Stimulated activated CD8-positive, alpha-beta memory T cell treated with anti-CD3 and anti-CD28 coated beads, Interleukin-7, amount 100 ng/mL, for 24 hours (primary cell): ENCODE measurements at places on chromosomes 12 and 14.

- no peak for DNase-seq
Measured at GRCh38 chr12:97164936-97165335, 257.9 kb downstream of the NEDD1 start.

DNA sequence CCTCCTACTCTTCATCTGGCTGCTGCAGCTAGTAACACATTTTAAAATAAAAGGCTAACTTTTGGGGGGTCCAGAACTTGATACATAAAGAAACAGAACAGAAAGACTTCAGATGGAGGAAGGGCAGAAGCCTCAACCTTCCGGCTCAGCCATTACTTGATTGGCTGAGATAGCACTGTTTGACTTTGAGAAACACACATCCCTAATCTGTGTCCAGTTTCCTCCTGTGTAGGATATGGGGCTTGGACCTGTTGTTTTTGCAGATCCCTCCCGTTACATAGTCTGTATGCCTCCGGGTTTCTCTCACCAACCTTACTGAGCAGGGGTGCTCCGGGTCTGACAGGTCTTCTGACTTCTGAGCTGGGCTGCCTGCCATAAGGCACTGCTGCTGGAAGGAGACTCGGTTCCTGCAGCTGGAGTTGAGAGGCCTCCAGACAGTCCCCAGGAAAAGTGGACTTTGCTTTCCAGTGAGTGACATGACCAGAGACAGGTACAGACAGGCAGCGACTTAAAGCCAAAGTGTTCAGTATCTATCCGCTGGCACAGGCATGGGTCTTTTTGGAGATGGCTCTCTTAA is 8.3 kb upstream of the ZNF641 start:
- no peak for DNase-seq

- DNase-seq, result no peak
Measured at GRCh38 chr12:129961856-129962255, 58.0 kb upstream of the TMEM132D start.

DNA sequence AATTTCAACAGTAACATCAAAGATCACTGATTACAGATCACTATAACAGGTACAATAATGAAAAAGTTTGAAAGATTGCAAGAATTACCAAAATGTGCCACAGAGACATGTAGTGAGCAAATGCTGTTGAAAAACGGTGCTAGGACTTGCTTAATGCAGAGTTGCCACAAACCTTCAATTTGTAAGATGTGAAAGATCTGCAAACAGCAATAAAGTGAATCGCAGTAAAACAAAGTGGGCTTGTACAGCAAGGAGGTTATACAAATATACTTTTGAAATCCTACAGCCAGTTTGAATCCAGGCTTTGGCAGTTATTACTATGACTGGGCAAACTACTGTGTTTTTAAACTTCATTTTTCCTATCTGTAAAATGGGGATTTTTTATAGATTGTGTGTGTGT is 1.0 kb upstream of the PLEKHA5 start:
- no peak for DNase-seq

DNA sequence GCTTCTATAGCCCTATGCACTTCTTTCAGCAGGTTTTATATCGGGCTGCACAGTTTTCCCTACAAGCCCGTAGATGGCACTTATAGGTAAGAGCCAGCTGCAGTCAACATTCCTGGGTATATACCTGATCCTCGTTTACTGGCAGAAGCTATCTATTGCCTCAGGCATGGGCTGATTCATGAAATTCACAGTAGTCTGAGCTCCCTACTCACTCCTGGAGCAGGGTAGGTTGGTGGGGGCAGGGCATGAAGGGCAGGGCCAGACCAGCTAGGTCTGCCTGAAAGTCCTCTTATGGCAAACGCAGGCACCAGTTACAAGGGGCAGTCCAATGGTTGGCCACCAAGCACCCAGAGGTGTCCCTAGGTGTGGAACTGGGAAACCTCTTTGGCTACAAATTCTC is 345.8 kb downstream of the RPS29 start:
- DNase-seq, result no peak

DNA sequence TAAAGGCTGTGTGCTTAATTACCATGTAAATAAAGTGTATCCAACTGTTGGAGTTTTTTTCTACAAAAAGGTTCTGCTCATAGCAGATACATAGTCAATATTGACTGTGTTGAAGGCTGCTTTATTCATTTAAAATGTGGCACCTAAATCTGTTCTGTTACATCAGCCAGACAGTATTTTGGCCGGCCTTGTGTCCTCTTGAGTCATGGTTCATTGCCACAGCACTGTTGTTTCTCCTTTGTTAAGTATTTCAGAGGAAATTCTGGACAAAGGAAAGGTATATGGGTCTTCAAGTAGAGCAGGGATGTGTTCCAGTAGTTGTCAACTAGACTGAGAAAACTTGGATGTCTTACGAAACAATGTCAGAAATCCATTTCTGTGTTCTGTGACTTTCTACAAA is 95.5 kb downstream of the SLC38A6 start:
- no peak for DNase-seq

- peak; percentile 98 for DNase-seq
Measured at GRCh38 chr12:48716493-48717251, at the start of gene CCNT1. CCNT1 (minus strand) TSS chr12:48716707; CDS start chr12:48716675, 32 bp downstream.

GRCh38 chr12:31119192-31119802 is 45.6 kb downstream of the DDX11 start:
- no peak for DNase-seq

- no peak for DNase-seq
Measured at GRCh38 chr12:21505888-21506287, 4.3 kb downstream of the GOLT1B start.

- DNase-seq, result no peak
Measured at GRCh38 chr14:25041898-25042297, 8.0 kb downstream of the STXBP6 start.

DNA sequence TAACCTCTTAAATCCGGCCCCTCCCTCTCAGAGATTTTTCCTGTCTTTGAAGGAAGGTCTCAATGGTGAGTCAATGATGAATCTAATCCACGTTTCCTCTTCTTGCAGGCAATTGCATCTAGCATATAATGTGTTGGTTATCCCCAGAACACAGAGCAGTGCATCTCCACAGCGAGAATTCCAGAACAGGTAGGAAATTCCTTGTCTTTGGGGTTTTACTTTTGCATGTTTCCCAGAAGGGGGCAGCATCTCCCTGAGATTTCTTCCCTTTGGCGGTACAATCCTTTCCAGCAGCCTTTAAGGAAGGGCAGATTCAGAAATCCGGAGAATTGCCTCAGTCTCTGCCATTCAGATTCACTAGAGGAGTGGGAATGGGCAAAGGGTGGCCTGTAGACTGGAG is 128.0 kb downstream of the KCNA5 start:
- no peak for DNase-seq

GRCh38 chr12:106170285-106170684 is 31.5 kb upstream of the NUAK1 start:
- no peak for DNase-seq

DNA sequence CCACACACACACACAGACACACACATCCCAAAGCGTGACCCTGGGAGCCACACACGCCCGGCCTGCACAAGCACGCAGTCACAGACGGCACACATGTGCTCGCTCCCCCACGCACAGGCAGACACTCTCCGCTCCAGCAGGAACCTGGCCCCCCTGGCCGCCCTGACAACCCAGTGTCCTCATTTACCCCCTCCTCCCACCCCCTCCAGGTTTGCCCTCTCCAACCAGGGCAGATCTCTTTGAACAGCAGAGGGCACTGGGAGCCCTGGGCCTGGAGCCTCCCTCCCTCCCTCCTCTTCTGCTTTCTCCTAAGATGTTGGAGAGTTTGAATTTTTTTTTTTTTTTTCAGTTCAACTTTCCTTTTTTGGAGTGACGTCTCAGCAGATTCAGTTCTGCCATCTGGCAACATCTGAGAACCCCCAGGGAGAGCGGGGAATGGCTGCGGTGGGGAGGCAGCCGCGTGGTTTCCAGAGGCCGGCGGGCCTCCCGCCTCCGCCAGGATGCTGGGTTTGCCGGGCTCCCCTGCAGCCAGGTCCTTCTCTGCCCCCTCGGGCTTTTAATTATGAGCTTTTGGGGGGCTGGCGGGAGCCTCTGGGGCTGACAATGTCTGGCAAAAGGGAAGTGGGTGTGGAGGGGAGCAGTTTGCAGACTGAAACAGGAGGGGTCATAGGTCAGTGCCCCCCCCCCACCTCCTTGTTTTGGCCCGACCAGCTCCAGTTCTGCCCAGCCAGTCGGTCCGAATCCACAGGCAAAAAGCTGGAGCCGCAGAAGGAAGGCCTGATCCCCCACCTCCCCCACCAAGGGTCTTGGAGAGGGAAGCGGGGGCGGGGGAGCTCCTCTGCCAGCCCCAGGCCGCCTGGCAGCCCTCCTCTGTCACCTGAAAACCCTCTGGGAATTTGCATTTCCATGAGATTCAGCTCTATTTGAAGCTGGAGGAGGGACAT is 1.3 kb upstream of the NCOR2 start:
- no peak for DNase-seq

- no peak for DNase-seq
Measured at GRCh38 chr12:89359615-89360014, 7.3 kb upstream of the DUSP6 start.

DNA sequence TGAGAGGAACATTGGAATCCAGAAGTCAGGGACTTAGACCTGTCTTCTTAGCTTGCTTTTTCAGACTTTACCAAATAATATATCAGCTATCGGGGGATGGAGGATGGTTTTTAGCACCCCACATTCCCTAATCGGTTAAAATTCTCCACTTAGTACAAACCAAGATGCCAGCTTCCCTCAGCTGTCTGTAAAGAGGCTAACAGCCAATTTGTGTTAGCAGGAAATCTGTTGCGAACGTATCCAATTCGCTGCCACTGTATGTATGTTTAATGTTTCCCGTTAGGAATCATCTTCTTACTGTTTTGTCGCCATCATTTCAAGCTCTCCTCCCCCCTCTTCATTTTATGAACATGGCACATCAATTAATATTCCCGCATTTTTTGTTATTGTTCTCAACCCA is 289.0 kb downstream of the BCL11B start:
- no peak for DNase-seq

GRCh38 chr12:109832541-109833306 is 474 bp downstream of the TRPV4 start:
- DNase-seq, result no peak

DNA sequence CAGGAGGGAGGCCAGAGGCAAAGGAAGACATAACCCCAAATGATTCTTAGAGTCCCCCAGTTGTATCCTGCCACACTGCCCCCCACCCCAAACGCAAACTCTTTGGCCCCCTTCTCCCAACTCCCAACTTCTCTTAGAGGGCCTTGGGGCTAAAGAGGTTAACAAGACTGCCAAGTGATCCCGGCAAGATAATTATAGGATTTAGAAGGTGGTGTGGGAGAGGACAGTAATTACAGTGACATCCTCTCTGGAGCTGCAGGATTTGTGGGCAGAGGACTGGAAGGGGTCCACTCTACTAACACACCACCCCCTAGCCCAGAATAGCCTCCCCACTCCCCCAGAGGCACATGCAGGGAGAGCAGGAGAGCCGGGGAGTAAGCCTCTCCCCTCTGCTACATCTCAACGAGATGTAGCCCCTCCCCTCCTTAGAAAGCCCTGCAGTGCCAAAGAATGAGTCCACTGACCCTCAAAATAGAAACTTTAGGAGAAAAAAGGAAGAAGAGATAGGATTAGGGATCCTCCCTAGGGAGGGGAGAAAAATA is 5.3 kb upstream of the GDF11 start:
- DNase-seq, result no peak

- no peak for DNase-seq
Measured at GRCh38 chr12:97466000-97466399, 3.4 kb downstream of the RMST start.

- no peak for DNase-seq
Measured at GRCh38 chr12:127555071-127555470, 711.9 kb upstream of the TMEM132C start.

GRCh38 chr14:67335781-67336180 is 23.8 kb downstream of the ATP6V1D start:
- DNase-seq, result no peak

DNA sequence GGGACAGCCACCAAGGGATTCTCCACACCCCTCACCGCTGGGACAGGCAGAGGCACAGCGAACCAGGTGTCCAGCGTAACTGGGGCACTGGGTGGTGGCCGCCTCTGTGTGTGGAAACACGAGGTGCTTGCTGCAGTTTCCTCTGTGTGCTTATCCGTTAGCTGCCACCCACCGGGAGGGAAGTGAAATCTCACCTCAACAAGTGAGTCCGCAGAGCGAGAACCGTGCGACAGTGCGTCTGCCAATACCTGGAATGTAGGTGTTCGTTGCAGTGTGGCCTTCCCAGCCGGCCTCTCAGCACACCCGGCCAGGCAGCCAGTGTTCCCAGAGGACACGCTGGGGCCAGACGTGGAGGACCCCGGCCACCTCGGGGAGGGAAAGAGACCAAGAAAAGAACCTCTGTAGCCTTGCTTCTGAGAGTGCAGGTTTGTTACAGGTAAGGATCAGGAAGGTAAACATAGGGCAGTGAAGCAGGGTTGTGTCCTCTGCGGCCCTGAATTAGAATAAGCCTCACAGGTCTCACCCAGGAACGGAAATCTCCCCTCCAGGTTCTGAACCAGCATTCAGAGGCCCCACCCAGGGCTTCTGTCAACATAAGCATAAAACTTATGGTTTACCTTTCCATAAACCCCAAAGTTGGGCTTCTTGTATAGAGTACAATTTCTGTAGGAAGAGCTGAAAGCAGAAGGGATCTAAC is 1.5 kb downstream of the BCL2L14 start:
- no peak for DNase-seq

GRCh38 chr14:102828151-102828550 is 50.9 kb downstream of the TRAF3 start:
- DNase-seq, result no peak

- no peak for DNase-seq
Measured at GRCh38 chr14:77554207-77554606, 55.6 kb upstream of the ISM2 start.

DNA sequence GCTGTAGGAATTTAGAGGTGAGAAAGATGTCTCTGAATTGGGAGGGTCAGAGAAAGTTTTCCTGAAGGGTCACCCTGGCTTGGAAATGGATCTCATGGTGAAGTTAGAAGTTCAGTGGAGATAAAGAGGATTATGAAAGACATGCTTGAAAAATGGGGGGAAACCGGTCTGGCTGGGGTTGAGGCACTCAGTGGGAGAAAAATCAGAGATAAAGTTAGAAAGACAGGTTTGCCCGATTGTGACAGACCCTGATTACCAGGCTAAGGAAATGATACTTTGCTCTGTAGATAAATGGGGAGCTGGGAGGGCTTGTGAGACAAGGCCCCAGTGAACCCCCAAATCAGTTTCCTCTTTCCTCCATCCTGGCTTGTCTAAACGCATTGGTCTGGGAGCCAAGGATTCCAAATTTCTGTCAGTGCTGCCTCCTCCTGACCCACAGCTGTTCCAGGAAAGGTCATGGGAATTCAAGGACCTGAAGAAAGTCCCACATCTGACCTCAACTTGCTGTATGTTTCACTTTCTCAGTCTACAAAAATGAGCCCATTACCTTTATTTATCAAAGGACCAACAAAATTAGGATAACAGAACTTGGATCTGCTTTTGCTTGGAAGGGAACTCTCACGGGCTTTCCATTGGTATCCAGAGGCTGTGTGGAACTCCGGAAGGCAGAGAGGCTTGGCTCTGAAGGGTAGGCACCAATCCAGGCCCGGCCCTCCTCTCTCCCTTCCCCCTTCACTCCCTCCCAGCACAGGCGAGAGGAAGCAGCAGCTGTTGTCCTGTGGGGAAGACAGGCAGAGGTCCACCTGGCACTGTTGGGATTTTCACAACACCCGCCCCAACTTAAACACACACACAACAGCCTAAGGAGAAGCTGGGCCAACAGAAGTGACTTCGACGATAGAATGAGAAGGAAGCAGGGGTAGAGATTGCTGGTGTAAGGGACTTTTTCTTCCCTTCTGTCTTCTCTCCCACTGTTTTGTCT is 3.4 kb upstream of the RNASE7 start:
- DNase-seq, result no peak

- DNase-seq, result no peak
Measured at GRCh38 chr14:96252999-96253539, 2.9 kb upstream of the BDKRB1 start.
